Mesothelial cell of epicardium (in vitro differentiated cells): ENCODE measurements at places on chromosomes 7 and 10. TPM values are rescaled to one million over a fixed set of nuclear protein-coding genes. Genes with fewer than 3 reads are reported as not detected.

AP5Z1 gene
- total RNA-seq, result 35.6 to 40.9 TPM (median 36.2 TPM) in 3 replicates

- DNase-seq, result no peak
Observed at GRCh38 chr7:1779445-1779844, 109.4 kb downstream of the ELFN1 start.

AMPH gene
- total RNA-seq, result 2.0 to 2.4 TPM (median 2.3 TPM) in 3 replicates

DNA sequence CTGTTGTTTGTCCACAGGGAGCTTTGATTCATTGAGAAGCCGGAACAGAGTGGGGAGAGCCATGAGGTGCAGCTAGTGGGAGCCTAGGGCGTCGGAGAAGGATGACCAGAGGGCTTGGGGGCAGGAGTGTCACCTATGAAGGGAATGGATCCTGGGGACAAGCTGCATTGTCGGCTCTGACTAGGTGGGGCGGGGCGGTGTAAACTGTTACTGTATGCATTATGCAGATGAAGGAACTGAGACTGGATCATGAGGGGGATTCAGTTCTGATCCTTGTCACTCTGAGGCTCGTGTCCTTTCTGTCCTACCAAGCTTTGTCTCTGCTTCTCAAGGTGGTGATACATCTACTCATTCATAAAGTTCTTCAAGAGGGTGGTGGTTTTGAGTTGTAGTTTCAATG is 39.9 kb upstream of the MMD2 start:
- DNase-seq, result no peak

GRCh38 chr10:5601826-5602495 is 64.4 kb downstream of the ASB13 start:
- no peak for DNase-seq

- DNase-seq, result no peak
Observed at GRCh38 chr10:43265799-43266721, 805 bp downstream of the RASGEF1A start.

CDC14C gene
- total RNA-seq, result 0.07 to 0.11 TPM in 2 of 3 replicates, not detected in the other

DNA sequence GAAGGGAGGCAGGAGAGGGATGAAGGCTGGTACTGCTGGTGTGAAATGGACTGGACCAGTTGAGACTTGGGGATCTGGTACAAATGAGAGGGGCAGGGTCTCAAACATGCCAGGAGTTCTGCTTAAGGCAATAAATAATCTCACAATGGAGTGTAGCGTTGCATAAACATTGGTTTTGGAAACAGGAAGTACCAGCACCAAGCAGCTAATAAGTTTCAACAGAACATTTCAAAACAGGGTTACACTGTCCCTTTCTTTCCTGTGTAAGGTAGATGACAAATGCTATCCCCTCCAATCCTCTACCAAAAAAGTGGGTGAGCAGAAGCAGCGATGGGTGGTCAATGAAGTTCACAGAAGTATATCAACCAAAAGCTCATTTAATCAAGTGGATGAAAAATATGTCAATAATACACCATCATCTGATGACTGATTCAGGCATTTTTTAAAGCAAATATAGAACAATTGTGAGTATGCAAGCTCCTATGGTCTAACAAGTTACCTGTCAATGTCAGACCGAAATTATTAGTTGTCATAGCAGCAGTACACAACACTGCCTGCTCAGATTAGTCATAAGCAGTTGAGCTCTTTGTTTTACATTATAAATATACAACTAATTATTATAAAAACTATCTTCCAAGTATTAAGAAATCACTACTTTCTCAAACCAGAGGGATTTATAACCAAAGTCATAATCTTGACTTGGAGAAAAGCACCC is 220.0 kb downstream of the FAM107B start:
- no peak for DNase-seq

GRCh38 chr7:119472408-119473038 is 800.5 kb upstream of the KCND2 start:
- no peak for DNase-seq

CYP2C9 gene
- not detected in 3 replicates for total RNA-seq

TMEM270 gene
- not detected in 3 replicates for total RNA-seq

DNA sequence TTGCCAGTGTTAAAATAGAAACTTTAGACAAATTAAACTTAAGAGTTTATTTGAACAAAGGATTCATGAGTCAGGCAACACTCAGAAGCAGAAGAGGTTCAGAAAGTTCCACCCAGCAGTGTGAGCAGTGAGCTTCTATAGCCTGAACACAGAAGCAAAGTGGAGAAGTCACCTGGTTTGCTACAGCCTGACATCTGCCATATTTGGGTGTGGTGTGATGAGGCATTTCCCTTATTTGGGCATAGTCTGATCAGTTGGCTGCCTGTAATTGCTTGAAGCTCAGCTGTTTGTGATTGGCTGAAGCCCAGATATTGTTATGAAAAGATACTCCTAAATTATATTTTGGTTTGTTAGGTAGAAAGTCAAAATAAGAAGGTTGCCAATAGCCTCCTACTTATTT is 39.1 kb downstream of the VWC2 start:
- DNase-seq, result no peak

GRCh38 chr7:73822319-73823173 is 8.2 kb upstream of the CLDN4 start:
- DNase-seq, result no peak

DNA sequence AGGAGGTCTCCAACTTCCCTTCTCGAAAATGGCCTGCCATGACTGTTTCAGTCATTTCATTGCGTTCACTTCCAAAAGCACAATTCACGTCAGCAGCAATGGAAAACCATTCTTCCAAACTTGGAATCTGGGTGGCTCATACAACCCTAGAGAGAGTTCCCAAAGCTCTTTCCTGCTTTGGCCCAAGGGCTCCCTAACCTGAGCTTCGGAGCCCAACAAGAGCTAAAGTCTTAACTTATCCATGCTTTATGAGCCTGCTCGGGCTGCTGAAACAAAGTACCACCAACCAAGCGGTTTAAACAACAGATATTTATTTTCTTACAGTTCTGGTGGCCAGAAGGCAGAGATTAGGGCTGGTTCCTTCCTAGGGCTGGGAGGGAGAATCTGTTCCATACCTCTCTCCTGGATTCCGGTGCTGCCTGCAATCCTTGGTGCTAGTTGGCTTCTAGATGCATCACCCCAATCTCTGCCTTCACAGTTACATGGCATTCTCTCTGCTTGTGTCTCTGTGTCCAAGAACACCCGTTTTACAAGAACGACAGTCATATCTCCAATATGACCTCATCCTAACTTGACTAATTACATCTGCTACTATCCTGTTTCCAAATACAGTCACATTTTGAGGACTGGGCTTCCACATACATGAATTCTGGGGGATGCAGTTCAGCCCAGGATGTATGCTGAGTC is 33.5 kb downstream of the CAMK2B start:
- DNase-seq, result no peak

GRCh38 chr10:34666008-34666704 is 148.9 kb downstream of the PARD3 start:
- no peak for DNase-seq

DNA sequence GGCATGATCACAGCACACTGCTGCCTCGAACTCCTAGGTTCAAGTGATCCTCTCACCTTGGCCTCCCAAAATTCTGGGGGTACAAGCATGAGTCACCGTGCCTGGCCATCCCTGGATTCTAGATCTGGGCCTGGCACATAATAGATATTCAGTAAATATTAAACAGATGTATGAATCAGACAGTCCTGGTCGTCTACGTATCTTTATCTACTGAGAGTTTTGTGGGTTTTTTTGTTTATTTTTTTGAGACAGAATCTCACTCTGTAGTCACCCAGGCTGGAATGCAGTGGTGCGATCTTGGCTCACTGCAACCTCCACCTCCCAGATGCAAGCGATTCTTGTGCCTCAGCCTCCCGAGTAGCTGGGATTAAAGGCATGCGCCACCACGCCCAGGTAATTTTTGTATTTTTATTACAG is 24.3 kb upstream of the ITGB1 start:
- no peak for DNase-seq

DNA sequence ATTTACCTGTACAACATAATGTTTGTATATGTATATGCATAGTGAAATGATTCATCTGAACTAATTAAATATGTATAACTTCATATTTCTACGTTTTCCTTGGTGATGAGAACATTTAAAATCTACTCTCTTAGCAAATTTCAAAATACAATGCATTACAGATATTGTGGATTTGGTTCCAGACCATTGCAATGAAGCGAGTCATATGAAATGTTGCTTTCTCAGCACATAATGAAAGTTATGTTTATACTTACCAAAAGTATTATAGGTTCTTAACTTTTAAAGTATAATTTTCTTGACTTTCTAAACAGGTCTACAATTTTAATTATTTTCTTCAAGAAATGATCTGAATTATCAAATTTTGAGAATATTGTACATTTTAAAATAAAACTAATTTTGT is 189.2 kb downstream of the CSTF2T start:
- no peak for DNase-seq

DNA sequence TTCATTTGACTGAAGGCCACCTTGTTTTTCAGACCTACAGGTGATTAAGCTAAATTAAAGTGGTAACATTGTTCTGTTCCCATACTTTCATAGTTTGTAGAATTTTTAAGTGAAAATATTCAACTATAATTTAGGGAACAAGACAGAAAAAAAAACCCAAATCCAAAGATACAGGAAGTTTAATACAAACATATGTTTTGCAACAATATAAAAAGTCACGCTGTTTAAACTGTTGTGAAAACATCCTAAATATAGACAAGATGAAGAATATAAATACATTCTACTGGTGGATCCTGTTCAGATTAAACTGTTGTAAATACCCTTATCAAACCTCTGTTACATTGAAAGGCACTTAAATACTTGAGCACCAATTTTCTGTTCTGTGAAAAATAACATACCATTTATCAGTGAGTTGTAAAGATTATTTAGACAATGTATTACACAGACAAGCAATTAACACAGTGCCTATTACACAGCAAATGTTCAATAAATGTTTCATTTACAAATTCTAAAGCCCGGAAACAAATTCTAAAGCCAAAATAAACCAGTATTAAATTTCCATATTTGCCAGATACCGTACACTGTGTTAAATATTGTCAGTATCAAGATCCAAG is 14.2 kb downstream of the ASZ1 start:
- DNase-seq, result no peak

- DNase-seq, result no peak
Observed at GRCh38 chr10:72690071-72690755, 1.7 kb upstream of the MCU start.

GRCh38 chr10:77359287-77359691 is 278.3 kb downstream of the KCNMA1 start:
- no peak for DNase-seq

SPDYE18 gene
- 0.63 to 0.90 TPM (median 0.89 TPM) in 3 replicates for total RNA-seq

DNA sequence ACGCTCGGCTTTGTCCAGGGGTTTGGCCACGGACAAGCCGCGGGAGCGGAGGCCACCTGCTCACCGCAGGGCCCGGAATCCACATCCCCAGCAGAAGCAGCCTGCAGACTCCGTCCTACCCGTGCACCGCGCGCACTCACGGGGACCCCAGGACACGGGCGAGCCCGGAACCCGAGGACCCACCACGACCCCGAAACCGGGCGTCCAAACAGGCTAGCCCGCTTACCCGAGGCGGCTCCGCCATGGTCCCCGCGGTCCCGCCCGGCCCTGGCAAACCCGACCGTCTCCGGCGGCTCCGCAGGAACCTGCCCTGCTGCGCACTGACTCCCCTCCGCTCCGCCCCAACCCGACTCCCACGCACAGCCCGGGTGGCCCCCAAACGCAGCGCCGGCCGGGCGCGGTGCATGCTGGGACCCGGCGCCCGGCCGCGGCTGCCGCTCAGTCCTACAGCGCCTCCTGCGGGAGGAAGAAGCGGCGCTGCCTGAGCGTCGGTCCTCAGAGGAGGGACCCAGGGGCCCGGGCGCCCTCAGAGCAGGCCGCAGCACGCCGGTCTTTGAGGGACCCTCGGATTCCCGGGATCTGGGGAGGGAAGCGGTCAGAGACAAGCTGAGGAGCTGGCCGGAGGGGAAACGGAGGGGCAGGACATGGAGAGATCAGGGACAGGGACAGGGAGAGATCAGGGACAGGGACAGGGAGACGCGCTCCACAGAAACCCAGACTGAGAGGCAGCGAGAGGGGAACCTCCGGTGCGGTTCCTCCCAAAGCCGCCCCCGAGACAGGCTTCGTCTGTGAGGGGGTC is at the start of gene ZNF786:
Gene ZNF786, minus strand, starts transcription at position 322 of the 799 bp plus-strand sequence. Its CDS starts 78 bp downstream, at position 244.
- peak; percentile 95 for DNase-seq

GRCh38 chr7:102061981-102062390 is 224.7 kb upstream of the SH2B2 start:
- DNase-seq, result no peak

PSTK gene
- 7.7 to 9.1 TPM (median 8.2 TPM) in 3 replicates for total RNA-seq

- no peak for DNase-seq
Observed at GRCh38 chr7:35967366-35968139, 166.7 kb downstream of the SEPTIN7 start.

DNA sequence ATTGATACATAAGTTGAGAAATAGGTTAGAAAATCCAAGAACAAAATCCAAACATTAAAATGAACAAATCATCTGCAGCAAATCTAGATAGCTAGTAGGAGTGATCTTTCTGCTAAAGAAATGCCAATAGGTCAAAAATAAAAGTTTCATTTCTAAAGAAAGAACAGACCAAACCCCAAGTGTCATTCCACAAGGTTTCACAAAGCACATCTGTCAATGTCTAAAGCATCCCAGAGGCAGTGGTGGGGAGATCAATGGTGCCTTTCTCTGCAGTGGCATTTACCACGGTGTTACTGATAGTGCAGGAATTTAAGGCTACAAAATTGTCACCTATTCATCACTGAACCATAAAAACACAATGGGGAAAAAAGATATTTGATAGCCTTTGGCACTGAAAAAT is 147.9 kb downstream of the PARD3 start:
- no peak for DNase-seq

DNA sequence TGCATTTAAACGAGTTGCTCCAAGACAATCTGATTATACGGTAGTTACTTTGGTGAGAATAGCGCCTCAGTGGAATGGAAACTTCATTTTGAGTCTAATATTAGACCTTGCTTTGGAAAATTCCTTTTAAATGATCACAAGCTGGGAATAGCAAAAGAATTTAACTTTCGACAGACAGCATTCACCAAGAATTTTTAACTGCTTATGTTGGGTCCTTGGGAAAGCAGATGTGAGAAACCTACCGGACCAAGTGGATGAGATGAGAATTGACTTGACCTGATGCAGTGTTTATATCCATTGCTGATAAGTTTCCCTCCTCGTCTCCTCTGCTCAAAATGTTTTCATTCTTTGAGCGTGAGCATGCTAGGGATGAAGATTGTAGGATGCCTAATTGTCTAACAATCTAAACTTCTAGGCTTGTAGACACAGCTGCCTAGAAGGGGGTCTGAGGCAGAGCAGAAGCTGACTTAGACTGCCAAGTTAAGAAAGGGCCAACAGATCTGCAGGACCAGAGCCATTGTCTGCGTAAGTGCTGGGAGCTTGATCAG is 126.9 kb downstream of the CNNM2 start:
- no peak for DNase-seq

NUTM2B gene
- total RNA-seq, result 1.0 to 1.7 TPM (median 1.4 TPM) in 3 replicates

- no peak for DNase-seq
Observed at GRCh38 chr7:42832667-42833066, 79.2 kb downstream of the C7orf25 start.

- no peak for DNase-seq
Observed at GRCh38 chr10:11189582-11190376, 172.1 kb downstream of the CELF2 start.
